ENCODE measurements at places on chromosomes 1 and 21.

DNA sequence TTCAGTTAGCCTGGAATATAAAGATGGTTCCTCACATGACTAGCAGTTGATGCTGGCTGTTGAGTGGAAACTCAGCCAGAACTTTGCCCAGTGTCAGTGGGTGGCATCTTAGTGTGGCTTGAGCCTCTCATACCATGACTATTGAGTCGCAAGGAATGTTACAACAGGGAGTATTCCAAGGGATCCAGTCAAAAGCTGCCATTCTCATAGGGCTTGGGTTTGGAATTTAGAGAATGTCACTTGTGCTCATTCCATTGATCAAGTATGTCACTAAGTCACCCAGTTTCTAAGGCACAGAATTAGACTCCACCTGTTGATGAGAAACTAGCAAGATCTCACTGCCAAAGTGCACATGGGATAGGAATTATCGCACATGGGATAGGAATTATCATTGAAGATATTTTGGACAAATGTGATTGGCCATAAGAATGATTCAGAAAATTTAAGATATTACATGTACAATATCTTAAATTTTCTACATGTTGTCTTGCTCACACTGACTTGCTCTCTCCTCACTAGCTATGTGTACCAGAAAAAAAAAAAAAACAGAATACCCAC lies 1290.7 kb upstream of the ADGRL2 start:
- no peak for DNase-seq

DNA sequence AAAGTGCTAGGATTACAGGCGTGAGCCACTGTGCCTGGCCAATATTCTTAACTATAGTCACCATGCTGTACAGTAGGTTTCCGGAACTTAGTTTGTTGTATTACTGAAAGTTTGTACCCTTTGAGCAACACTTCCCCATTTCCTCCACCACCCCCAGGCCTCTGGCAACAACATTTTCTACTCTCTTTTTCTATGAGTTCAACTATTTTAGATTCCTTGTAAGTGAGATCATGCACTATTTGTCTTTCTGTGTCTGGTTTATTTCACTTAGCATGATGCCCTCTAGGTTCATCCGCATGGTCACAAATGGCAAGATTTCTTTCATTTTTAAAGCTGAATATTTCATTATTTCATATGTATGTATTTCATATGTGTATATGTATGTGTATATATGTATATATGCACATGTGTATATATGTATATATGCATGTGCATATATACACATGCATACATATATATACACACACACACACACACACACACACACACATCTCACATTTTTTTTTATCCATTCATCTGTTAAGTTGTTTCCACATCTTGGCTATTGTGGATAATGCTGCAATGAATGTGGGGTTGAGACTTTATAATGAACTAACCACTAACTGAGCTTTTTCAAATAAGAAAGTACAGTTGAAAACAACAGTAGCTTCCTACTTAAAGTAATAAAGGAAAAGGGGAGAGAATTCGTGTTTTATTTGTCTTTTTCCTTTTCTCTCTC lies 256.8 kb upstream of the C1orf105 start:
- no peak for DNase-seq

GRCh38 chr1:116291024-116291423 lies 82.0 kb upstream of the ATP1A1 start:
- DNase-seq = no peak

- DNase-seq = no peak
These were observed 99.4 kb upstream of the EDN2 start for GRCh38 chr1:41583658-41584547.

DNA sequence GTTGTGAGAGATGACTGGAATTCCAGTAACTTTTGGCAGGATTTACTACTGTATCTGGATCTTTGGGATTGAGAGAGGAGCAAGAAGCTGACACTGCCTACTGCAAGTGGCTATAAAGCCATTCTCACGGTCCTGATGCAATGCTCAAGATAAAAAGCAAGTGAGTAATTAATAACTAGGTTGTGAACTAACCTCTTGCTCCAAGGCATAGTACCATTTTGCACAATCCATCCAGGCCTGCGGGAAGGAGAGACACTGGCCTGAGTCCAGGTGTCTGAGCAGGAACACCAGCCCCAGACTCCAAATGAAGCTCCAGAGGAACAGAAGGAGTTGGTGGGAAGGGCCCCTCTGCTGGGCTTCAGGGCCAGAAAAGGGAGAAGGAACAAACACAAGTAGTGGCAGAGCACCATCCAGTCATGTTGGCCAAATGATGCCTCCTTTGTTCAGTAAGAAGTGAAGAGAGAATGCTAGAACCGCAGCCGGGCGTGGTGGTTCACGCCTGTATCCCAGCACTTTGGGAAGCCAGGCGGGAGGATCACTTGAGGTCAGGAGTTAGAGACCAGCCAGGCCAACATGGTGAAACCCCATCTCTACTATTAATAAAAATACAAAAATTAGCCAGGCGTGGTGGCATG lies 9.9 kb upstream of the SLC45A3 start:
- DNase-seq = no peak

DNA sequence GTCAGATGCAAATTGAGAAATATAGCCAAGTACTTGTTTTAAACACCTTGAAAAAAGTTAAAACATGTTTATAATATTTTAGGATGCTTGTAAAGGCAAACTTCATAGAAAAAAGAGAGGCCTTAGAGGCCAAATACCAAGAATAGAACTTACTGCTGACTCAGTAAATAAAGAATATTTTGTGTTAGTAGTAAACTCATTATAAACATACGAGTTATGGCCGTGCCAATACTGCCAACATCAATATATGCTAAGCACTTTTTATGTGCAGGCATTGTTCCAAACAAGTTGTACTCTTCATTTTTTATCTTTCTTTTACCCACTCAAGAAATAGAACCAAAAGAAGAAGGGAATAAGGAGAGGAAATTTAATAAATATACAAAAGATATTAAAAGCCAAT lies 705.9 kb upstream of the NCAM2 start:
- DNase-seq = no peak

DNA sequence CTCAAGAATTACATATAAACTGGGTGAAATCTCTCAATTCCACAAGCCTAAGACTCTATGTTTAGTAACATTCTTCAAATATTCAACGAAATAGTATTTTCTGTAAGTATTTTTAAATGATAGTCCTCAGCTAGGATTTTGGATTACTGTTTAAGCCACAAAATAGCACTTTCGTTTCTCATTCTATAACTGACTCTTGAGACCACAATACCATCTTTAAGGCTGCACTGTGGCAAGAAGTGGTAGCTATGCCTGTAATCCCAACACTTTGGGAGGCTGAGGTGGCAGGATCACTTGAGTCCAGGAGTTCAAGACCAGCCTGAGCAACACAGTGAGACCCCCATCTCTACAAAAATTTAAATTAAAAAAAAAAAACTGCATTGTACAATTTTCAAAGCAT lies 126.7 kb downstream of the CDC42BPA start:
- DNase-seq = no peak

DNA sequence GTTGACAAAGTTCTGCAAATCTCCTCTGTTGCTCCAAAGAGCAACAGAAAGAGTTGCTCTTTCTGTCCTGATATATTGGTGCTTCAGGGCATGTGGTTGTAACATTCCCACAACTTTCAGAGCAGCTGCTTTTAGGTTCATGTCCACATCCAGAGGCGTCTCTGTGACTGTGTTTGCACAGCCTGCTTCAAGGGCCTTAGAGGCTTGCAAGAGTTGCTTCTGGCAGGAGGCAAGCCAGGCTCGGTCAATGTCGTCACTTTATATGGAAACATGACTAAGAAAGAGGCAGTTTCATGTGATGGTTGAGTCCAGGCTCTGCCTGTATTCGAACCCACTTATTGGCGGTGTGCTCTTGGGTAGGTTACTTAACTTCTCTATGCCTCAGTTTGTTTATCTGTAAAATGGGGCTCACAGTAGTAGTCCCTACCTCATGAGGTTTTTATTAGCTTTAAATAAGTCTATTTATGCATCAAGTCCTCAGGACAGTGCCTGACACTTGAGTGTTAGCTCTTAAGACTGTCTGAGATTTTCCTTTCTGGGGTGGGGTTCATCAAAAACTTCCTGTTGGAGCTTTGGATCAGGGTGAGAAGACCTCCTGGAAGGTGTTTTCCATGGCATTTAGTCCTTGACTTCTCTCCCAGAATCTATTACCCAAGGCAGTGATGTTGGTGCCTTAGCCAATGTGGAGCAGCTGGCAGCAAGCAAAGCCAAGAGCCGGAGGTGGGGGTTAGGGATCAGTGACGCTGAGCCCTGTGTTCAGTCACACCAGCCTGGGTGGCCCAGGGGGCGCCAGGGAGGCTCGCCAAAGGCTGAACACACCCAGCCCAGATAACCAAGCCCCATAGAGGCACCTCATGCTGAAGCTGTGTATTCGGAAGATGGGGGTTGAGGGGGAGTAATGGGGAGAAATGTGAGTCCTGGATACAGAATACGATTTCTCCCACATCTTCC lies 18.9 kb downstream of the LHX4 start:
- no peak for DNase-seq

DNA sequence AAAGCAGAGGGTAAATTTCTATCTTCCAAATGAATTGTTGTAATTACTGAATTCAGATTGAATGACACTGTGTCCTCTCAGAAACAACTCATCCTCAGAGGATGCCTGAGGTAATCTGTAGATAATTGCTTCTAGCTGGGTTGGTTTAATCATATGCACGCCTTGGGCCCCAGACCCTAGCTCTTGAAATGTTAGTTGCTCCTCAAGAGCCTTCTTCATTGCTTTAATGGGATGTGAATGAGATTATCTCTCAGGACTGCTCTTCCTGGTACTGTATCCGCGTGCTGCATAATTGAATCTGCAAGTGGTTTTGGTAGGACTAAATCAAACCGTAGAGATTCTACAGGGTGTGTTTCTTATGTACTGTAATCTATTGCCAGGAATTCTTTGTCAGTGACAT lies 569.3 kb upstream of the NEGR1 start:
- no peak for DNase-seq

GRCh38 chr1:92848201-92848600 lies 16.4 kb downstream of the RPL5 start:
- no peak for DNase-seq

DNA sequence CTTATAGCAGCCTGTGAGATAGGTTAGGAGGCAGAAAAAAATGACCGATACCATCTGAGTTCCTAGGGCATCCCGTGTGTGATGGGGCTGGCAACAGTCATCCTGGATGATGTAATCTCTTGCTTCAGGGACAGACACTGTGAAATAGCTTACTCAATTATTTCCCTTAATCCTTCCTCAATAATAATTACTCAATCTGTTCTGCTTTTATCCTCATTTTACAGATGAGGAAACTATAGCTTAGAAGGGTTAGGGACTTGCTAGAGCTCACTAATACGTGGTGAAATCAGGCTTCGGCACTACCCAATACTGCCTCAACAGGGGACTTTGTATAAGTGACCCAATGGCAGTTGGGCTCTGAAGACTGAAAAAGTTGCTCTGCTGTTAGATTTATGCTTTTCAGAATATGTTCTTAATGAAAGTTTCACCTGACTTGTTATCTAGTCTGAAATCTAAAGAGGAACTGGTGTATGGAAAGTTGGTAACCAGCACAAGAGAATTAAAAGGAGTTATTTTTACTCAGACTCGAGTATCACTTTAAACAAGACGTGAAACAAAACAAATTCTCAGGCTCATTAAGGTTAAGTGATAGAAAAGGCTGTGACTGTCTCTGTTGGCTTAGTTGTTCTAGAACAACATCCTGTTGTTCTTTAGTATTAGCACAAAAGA lies 14.4 kb downstream of the CD55 start:
- no peak for DNase-seq

DNA sequence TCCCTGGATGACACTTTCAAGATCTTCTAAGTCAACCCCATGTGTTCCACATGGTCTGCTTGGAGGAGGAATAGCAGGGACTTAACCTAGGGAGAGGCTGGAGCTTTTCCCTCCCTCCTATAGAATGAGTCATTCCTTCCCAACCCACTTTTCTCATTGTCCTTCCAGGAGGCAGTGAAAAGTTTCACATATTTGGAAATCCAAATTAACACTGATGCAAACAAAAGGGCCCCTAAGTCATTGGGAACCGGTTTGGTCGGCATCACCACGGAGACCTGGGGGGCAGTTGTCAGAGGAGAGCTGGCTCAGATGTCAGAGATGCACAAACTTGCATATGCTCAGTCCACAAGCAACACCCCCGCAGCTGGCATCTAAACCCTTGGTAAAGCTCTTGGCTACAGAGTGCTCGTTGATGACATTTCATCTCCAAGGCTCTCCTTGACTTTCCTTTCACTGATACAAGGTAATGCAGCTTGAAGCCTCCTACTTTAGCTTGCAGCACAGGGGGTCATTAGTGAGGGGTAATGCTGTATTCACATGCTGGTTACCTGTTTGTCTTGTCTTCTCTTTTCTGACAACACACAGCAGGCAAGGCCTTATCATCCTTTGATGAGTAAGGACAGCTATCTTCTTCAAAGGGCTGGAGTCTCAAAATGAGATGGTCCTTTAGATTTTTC lies 12.3 kb upstream of the LRRC8D start:
- DNase-seq = no peak
